ENCODE measurements at places on chromosomes 4 and X.

DNA sequence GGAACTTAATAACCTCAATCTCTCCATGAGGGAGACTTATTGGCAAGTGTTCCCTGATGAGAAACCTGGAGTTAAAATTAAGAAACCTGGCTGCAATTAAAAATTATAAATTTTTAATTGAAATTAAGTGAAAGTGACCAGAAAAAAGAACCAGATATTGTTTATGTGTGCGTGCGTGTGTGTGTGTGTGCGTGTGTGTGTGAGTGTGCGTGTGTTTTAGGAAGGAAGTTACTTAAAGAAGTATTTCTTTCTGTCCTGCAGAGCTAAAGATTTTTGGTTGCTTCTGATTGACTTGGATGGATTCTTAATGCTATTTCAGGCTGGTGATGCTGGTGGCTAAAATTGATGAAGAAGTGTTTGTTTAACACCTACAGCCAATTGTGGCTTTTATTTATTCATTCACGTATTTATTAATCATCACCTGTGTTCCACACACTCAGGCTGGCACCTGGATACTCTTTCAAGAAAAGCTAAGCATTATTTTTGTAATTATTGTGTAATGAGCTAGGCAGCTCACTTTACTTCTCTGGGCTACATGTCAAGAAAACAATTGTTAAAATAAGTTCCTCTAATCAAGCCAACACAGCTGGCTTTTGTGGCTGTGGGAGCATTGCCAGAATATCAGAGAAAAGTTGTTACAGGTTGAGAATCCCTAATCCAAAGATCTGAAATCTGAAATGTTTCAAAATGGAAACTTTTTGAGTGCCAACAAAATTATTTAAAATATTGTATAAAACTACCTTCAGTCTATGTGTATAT, 68.5 kb downstream of the CEP44 start:
- no peak for DNase-seq

GRCh38 chr4:184748251-184748652, 14.4 kb upstream of the CENPU start:
- DNase-seq, result no peak

DNA sequence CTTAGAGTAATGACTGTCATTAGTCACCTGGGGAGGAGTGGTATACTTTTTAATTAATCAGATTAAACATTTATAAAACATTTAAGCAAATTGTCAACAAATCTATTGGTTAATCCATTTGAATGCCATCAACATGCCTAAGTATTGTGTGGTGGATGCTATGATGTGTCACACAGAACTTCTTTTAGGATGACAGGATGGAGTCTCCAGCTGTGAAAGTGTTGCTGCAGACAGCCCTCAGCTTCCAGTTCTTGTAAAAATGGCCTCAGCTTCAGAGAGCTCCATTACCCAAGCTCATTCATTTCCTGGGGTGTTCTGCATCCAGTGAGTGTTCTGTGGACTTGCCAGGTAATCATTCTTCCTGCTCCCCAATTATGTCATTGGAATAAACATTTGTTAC, 74.3 kb upstream of the CLNK start:
- no peak for DNase-seq

- DNase-seq, result peak; percentile 32
These were observed at the start of gene MID2 for GRCh38 chrX:107825698-107826237. Gene MID2, plus strand, starts transcription at chrX:107825866. Its CDS starts 561 bp downstream, at chrX:107826427.

- DNase-seq, result no peak
These were observed 279.8 kb upstream of the BOD1L1 start for GRCh38 chr4:13907255-13907751.
